ENCODE measurements at places on chromosomes 16 and 17.
A peak's percentile ranks its signal among the peaks of the same experiment; 100 is the strongest.

GRCh38 chr17:32596628-32597027 is 109.8 kb downstream of the CDK5R1 start:
- no peak for DNase-seq

GRCh38 chr16:30884760-30885159 is 9.1 kb downstream of the BCL7C start:
- no peak for DNase-seq

DNA sequence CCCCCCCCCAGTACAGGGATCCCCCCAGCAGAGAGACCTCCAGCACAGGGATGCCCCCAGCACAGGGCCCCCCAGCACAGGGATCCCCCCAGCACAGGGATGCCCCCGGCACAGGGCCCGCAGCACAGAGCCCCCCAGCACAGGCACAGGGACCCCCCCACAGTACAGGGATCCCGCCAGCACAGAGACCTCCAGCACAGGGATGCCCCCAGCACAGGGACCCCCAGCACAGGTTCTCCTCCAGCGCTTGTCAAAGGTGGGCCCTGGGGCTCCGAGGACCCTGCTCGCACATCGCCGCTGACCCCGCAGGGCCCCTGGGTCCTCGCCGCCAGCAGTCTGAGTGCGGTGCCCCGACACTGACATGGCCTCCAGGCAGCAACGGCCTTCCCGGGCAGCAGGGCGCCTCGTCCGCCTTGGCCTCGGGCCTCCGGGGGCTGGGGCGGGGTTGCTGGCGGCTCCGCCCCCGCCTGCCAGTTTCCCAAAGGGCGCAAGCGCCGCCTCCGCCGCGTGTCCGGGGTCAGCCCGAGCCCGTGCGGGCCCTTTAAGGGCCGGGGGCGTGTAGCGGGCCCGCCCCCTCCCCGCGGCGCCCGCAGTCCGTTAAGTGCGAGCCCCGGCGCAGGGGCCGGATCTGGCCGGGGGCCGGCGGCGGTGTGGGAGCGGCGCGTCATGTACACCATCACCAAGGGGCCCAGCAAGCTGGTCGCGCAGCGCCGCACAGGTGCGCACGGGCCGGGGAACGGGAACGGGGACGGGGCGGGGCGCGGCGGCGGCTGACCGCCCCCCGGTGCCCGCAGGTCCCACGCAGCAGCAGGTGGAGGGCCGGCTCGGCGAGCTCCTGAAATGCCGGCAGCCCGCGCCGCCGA is at the start of gene MCRIP2:
TSS of gene MCRIP2 (plus strand) at position 503 of the 863 bp plus-strand sequence. CDS start at position 667, 164 bp downstream.
- peak; percentile 46 for DNase-seq

- no peak for DNase-seq
Observed at GRCh38 chr17:3911271-3912053, 4.8 kb downstream of the P2RX1 start.

DNA sequence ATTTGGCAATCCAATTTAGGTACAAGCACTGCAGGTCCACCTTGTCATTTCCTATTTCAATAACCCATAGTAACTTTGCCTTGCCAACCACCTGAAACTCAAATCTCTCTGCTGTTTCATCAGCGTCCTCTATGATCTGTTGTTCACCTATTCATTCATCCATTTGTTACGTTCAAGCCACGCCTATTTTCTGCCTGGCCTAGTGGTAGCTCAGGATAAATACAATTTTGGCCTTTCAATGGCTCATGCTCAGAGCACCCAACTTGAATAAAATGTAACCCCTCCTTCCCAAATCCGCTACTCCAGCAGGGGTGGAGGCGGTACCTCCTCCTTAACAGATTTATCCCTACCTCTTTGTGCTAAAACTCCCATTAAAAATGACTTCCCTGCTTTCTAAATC is 3.6 kb upstream of the FBXO47 start:
- DNase-seq: no peak

DNA sequence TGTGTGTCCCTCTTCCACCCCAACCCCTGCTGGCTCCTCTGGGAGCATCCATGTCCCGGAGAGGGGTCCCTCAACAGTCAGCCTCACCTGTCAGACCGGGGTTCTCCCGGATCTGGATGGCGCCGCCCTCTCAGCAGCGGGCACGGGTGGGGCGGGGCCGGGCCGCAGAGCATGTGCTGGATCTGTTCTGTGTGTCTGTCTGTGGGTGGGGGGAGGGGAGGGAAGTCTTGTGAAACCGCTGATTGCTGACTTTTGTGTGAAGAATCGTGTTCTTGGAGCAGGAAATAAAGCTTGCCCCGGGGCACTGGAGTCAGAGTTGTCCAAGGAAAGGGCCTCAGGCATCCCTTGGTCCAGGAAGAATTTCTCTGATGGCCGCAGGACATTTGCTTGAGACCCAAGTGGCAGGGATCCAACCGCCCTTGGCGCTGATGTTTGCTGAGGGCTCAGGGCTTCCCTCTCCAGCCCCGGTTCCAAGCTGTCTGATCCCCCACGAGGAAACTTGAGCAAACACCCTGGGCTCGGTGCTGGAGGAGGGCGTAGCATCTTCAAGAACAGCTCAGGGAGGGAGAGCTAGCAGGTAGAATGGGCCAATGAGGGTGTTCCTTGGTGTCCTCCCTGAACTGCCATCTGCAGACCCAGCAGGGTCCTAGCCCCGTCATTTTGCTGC is 4.5 kb downstream of the NXPH3 start:
- no peak for DNase-seq

DNA sequence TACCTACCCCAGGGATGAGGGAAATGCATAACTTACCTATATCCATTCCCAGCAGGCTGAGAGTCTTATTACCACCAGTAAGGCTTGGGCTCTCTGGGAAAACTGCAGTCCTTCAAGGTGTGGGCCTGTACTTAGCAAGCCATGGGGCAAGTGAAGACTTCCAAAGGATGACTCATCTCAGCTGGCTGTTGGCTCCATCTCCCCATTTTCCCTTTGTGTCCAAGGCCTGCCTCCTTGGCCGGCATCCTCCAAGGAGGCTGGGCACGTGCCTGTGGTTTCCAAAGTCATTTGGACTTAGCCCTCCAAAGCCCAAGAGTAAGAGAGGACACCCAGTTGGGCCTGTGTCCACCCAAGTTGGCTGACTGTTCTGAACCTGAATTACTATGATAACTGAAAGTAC is 89.8 kb downstream of the TMEM100 start:
- DNase-seq: no peak

- no peak for DNase-seq
Observed at GRCh38 chr17:77382966-77383612, 242.3 kb downstream of the SEC14L1 start.

- DNase-seq: no peak
Observed at GRCh38 chr17:67582673-67583081, 135.1 kb upstream of the NOL11 start.

DNA sequence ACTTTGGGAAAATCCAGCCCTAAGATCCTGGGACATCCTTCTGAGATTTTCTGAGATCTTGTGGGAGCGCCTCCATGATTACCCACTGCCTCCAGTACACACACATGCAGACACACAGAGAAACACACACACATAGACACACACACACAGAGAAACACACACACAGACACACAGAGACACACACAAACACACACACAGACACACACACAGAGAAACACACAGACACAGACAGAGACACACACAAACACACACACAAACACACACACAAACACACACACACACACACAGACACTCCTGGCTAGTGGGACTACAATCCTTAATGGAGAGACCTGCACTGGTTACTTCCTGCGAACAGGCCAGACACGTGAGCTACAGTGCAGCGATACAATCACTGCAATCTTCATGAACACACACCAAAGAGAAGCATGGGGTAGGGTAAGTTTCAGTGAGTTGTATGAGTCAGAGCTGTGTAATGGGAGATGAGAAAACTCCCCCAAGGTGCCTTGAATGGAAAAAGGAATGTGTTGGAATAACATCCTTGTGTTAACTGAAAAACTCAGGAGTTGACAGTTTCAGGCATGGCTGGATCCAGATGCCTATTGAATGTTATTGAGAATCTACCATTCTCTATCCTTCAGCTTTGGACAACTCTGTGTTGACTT is 79.5 kb downstream of the SLC6A2 start:
- no peak for DNase-seq

DNA sequence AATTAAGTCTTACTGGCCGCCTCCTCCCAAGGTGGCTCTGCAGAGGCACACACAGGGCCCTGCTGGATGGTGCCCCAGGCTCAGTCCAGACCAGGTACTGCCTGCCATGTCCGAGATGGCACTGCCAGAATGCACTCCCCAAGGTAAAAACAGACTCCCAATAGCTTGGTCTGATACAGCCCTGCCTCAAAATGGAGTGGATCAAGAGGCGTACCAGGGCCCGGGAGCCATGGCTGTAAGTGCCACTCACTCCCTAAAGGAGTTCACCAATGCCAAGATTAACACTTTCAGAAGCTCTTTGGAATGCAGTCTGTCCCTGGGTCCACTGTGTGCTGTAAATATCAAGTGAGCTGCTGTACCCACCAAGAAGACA is 576 bp upstream of the MYO18A start:
- no peak for DNase-seq

- peak; percentile 66 for DNase-seq
Observed at GRCh38 chr16:8644211-8645140, 23.0 kb downstream of the METTL22 start.

GRCh38 chr17:66491213-66491612 is 188.8 kb downstream of the PRKCA start:
- DNase-seq: no peak

- DNase-seq: no peak
Observed at GRCh38 chr17:8791910-8792270, 7.3 kb downstream of the MFSD6L start.

GRCh38 chr17:66331038-66331816 is 28.8 kb downstream of the PRKCA start:
- peak; percentile 51 for DNase-seq

GRCh38 chr17:29294580-29294900 is 592 bp upstream of the NUFIP2 start:
- peak; percentile 82 for DNase-seq

- DNase-seq: no peak
Observed at GRCh38 chr16:9437115-9437514, 345.7 kb downstream of the HAPSTR1 start.

DNA sequence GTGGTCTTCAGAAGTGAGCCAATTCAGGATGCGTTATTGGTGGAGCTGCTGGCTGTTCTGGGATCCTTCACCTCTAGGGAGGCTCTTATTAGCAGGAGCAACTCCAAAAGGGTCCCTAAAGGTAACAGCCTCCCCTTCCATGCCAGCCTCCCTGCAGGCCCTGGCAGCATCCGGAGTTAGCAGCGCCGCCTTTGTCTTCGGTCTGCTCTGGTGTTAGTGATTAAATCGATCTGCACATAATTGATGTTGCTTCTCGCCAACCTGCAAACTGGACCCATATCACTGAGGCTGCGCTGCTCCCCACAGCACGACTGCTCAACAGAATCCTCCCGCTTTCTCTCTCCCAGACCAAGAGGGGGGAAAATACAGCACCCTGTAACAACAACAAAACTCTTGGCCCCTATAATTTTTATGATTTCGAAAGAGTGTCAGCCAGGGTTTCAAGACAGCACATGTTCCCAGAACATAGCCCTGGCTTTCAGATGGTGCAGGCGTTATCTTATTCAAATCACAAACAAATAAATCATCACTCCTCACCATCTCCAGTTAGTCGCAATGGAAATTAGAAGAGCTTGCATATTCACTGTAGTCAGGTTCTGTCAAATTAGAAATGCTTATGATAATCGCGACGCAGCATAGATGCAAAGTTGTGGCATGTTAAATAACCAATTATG is 76.0 kb downstream of the IRX3 start:
- DNase-seq: no peak

DNA sequence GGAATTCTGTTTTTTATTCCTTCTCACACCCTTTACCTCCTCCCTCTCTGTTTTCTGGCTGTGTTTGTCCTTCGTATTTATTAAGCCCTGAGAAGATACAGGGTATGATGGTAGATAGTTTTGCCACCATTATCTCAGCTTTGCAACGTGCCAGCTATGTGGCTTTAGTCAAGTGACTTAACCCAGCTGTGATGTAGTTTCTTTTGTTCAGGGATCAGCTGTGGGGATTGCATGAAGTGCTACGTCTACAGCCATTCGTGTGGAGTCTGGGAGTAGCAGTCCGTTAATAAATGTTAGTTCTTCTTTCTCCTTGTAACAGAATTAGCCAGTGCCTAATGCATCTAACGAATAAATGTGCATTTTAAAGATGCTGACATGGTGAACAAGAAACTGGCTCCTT is 128.4 kb downstream of the HAPSTR1 start:
- no peak for DNase-seq

DNA sequence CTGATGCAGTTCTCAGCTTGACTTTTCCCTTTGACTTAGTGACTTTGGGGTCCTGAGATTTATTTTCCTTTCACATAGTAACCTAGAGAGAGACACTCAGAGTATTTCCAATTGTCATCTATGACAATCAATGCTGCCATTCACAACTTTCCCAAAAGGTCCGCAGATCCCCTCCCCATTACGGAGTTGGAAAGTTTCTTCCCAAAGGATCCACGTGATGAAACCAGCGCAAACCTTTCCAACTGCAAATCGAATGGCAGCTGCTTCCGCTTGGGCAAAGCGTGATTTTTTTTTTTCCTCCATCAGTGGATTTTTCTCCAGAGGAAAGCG is 538 bp upstream of the FCSK start:
- no peak for DNase-seq

GRCh38 chr17:4738136-4739121 is 1.2 kb upstream of the ZMYND15 start:
- no peak for DNase-seq

GRCh38 chr16:28089992-28090365 is 26.5 kb upstream of the GSG1L start:
- DNase-seq: no peak

DNA sequence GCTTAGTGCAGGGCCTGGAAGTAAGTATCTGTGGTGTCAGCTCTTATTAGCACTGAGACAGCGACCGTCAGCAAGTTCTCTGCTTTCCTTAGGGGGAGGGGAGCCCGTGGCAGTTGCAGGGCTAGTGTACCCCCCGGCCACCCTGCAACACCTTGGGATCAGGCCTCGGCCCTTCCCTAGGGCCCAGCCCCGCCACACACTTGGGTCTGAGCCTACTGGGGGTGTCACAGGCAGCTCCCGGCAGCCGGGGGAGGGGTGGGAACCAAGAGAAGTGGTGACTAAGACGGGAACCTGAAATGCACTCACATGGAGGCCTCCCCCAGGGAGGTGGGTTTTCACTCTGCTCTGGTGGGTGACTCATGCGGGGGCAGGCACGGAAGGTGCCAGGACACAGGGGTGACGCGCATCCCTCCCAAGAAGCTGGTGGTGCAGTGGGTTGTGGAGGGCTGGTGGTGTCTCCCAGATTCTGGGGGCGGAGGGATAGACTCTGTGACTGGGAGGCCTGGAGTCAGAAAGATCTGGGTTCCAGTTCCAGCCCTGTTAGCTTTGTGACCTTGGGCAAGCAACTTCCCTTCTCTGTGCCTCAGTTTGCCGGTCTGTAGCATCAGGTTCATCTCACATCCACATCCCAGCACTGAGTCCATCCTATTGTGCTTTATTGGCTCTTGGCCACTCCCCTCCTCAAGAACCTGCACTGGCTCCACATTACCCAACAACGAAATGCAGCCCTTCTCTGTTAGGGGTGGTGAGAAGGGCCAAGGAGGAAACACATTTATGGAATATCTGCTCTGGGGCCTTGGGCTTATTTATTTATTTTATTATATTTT is 44.5 kb downstream of the LAT start:
- DNase-seq: peak; percentile 38

Measured in Kasumi-1 (cell line).